Ascending aorta (tissue), 2 donors: ENCODE measurements at places on chromosomes 13 and 19. TPM values are rescaled to one million over a fixed set of nuclear protein-coding genes. Genes with fewer than 3 reads are reported as not detected.

GRCh38 chr13:36357692-36358091, 11.5 kb upstream of the SPART start:
- H3K4me1 ChIP-seq, result peaks cover 3% of the 10 kb centered on the region
- H3K4me3 ChIP-seq, result peak overlapping the region; percentile 8
- no peak overlapping the region for H3K27ac ChIP-seq

FXYD1 gene
- 34.8 TPM for total RNA-seq

MAST1 gene
- total RNA-seq, result 2.0 TPM

DNA sequence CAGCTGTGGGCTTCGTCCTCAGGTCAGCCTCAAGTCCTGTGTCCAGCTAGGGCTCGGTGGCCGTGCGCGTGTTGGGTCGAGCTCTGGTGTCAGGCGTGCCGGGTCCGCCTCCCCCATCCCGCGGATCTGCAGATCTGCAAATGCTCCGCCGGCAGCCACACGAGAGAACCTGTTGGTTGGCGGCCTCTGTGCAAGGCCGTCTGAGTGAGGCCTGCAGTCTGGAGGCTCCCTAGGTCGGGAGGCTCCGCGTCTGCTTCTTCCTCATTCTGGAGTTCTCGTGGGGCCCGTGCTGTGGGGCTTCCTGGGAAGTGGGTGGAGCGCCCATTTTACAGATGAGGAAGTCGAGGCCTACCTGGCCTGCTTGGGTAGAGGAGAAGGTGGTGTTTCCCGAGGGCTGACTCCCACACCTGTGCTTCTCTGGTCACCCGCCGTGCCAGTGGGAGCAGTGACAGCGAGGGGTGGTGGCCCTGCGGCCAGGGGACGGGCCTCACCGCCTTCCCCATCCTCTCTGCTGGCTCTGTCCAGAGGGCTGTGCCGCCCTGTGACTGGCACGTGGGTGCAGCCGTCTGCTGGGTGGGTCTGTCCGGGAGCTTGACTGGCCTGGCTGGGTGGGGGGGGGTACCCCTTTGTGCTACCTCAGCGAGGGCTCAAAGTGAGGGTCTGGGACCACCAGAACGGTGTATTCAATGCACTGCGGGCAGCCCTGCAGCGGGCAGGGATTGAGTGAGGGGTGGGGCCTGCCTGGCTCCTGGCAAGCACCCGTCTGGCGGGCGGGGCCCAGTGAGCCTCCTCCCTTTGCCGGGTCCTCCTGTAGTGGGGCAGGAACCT, 3.3 kb downstream of the CSNK1G2 start:
- no peak overlapping the region for H3K27ac ChIP-seq
- no peak overlapping the region for H3K4me3 ChIP-seq
- no peak for DNase-seq
- H3K4me1 ChIP-seq, result peaks cover 14% of the 10 kb centered on the region

RGL3 gene
- 63.2 TPM for total RNA-seq

GRCh38 chr19:30479231-30479630, 107.0 kb downstream of the ZNF536 start:
- no peaks in the 10 kb centered on the region for H3K36me3 ChIP-seq
- H3K27ac ChIP-seq, result no peak overlapping the region
- no peaks in the 10 kb centered on the region for H3K4me1 ChIP-seq

DNA sequence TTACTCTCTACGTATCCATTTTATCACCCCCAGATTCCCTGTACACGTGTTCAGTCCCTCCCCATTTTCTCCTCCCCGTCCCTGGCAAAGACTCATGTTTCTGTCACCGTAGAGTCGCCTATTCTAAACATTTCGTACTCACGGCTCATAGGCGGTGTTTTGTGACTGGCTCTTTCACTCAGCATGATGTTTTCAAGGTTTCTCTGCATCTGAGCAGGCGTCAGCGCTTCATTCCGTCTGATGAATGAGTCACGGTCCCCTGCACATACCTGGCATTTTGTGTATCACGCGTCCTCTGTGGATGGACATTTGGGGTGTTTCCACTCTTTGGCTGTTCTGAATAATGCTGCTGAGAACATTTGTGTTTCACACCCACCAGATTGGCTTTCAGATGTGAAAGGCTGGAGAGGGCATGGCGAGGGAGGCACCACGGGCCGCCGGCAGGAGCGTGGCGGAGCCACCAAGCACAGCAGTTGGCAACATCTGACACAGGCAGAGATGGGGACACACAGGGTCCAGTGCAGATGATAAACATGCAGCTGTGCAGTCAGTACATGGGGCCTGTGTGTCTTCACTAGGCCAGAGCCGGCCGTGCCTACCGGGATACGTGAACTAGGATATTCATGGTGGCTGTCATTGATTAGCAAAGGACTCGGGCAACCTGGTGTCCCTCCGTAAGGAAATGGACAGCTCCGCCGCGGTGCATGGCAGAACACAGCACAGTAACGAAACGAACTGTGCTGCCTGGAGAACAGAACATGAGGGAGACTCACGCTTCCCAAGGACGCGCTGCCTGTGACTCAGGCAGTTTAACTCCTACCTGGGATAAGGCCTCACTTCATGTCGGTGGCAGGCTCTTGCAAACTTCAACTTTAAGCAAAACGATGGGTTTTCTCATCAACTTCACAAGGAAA, 117.2 kb downstream of the ATP11A start:
- DNase-seq, result no peak
- H3K4me3 ChIP-seq, result no peak overlapping the region
- peaks cover under 1% of the 10 kb centered on the region for H3K36me3 ChIP-seq
- no peak overlapping the region for H3K27ac ChIP-seq
- H3K27me3 ChIP-seq, result no peaks in the 10 kb centered on the region

DNA sequence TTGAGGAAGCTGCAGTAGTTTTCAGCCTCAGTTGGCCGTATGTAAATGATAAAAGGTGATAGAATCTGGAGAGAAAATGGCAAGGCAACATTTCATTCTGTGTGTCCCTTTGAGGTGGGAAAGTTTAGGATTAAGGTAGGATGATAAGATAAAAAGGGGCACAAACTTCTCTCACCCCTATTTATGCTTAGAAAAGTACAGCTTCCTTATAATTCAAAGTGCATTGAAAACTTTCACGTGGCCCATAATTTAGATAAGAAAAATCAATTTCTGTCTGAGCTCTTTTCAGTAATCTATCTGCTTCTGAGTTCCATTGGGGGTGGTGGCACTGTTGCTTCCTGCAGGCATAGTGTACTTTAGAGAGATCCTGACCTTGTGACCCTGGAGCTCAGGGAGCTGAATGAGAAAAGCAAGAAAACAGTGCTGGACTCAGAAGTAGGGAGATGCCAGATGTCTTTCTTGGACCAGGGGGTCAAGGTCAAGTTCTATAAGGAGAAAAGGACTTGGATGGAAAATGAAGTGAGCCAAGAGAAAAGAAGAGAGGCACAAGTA, 187.3 kb downstream of the NDFIP2 start:
- no peaks in the 10 kb centered on the region for H3K4me1 ChIP-seq
- no peaks in the 10 kb centered on the region for H3K36me3 ChIP-seq
- no peak overlapping the region for H3K27ac ChIP-seq
- no peaks in the 10 kb centered on the region for H3K27me3 ChIP-seq
- DNase-seq, result no peak

ADAMTSL5 gene
- 0.43 TPM for total RNA-seq

GRCh38 chr13:59885076-59885475, 278.7 kb downstream of the DIAPH3 start:
- no peak overlapping the region for H3K27ac ChIP-seq
- no peak for DNase-seq

DNA sequence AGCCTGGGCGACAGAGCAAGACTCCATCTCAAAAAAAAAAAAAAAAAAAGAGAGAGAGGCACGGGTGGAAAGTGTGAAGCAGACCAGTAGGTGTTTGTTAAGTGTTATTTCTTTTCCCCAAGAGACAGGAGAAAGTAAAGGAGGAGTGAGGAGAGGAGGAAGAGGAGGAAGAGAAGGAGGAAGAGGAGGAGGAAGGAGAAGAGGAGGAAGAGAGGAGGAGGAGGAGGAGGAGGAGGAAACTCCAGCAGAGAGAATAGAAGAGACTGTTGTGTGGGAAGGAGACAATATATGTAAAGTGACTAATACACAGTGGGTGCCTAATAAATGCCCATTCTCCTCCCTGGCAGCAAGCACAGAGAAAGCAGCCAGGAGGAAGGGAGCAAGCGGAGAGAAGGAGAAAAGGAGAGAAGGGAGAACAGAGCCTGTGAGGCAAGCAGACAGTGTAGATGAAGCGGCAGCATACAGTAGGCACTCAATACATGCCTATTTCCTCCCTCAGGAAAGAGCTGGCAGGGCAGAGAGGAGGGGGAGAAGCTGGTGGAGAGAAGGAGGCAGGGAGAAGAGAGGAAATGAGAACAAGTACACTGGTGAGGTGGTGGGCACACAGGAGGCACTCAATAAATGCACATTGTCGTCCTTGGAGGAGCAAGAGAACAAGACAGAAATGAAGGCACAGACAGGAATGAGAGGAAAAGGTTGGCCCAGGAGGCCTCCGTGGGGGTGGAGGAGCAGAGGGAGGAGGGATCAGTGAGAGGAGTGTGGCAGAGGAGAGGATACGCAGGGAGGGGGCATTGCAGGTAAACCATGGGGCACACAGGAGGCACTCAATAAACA, 16.6 kb downstream of the JOSD2 start:
- no peak overlapping the region for H3K27ac ChIP-seq
- H3K27me3 ChIP-seq, result no peaks in the 10 kb centered on the region
- no peaks in the 10 kb centered on the region for H3K36me3 ChIP-seq
- no peak overlapping the region for H3K4me3 ChIP-seq
- no peak for DNase-seq

GRCh38 chr19:873084-873483, 13.6 kb downstream of the CFD start:
- H3K4me3 ChIP-seq, result no peak overlapping the region
- no peaks in the 10 kb centered on the region for H3K27me3 ChIP-seq
- DNase-seq, result no peak
- peaks cover 4% of the 10 kb centered on the region for H3K4me1 ChIP-seq

DNA sequence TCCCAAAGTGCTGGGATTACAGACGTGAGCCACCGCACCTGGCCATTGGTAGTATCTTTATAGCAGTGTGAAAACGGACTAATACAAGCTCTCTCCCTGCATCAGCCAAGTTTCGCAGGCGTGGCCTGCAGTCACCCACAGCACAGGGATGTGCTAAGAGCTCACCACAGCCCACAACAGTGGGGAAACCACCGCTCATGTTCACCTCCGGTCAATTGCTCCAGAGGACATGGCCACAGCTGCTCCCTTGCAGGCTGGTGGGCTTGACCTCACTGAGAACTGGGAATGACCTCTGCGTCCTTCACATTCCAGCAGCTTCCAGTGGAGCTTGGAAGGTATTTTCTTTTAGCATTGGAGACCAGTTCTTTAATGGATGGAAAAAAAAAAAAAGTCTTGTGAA, 156.4 kb downstream of the KCTD15 start:
- H3K27ac ChIP-seq, result no peak overlapping the region
- no peaks in the 10 kb centered on the region for H3K27me3 ChIP-seq
- H3K36me3 ChIP-seq, result no peaks in the 10 kb centered on the region

STOML3 gene
- not detected for total RNA-seq

DNA sequence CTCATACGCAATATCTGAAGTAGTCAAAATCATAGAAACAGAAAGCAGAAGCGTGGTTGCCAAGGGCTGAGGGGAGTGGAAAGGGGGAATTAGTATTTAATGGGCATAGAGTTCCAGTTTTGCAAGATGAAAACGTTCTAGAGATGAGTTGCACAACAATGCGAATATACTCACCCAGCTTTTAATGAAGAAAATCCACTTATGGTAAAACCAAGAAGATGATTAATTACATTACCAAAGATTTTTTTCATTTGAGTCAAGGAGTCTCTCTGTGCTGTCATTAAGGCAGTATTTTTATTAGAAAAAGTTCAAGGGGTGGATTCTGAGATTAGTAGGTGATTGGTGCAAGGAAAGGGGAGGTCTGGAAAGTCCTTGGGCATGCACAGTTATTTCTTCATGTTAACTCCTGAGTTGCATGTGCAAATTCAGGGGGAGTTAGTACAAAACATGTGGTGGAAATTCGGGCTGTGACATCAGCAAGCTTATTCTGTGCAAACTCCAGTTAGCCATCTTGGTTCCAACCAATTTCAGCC, 6.9 kb upstream of the CBY2 start:
- H3K4me1 ChIP-seq, result no peaks in the 10 kb centered on the region
- no peak overlapping the region for H3K27ac ChIP-seq
- no peaks in the 10 kb centered on the region for H3K36me3 ChIP-seq
- H3K27me3 ChIP-seq, result no peaks in the 10 kb centered on the region

GRCh38 chr13:50229960-50230661, 214.9 kb downstream of the KCNRG start:
- no peak overlapping the region for H3K27ac ChIP-seq
- H3K36me3 ChIP-seq, result no peaks in the 10 kb centered on the region
- no peak for DNase-seq
- no peak overlapping the region for H3K4me3 ChIP-seq

LRRC63 gene
- total RNA-seq, result not detected

GRCh38 chr13:24050796-24051715, 109.5 kb upstream of the SPATA13 start:
- DNase-seq, result no peak
- H3K27ac ChIP-seq, result peak overlapping the region; percentile 28
- H3K36me3 ChIP-seq, result no peaks in the 10 kb centered on the region

DNA sequence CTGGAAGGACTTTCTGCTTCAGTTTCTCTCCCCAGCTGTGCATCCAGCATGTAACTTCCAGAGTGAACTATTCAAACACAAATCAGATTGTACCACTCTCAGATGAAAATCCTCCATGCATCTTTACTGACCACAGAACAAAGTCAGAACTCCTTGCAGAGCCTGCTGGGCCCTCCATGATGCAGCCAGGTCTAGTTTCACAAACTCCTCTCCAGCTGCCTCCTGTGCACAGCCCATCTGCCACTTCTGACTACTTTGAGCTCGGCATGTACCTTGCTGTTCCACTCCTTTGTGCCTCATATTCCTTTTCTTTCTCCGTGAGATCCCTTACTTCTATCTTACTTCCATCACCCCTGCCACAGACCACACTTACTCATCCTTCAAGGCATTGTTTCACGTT, 31.4 kb downstream of the NALCN start:
- no peaks in the 10 kb centered on the region for H3K36me3 ChIP-seq
- no peaks in the 10 kb centered on the region for H3K27me3 ChIP-seq
- no peak for DNase-seq
- no peak overlapping the region for H3K4me3 ChIP-seq

GRCh38 chr13:52105841-52106240, 23.0 kb downstream of the NEK5 start:
- no peak overlapping the region for H3K4me3 ChIP-seq
- no peaks in the 10 kb centered on the region for H3K4me1 ChIP-seq
- no peaks in the 10 kb centered on the region for H3K27me3 ChIP-seq

DNA sequence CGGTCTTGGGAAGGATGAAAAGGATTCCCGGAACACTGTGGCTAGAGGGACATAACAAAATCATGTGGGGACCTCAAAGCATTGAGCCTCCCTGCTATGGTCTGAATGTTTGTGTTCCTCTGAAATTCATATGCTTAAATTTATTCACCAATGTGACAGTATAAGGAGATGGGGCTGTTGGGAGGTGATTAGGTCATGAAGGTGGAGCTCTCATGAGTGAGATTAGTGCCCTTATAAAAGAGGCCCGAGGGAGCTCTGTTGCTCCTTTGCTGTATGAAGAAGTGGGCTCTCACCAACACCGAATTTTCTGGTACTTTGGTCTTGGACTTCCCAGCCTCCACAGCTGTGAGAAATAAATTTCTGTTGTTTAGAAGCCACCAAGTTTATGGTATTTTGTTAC, 26.1 kb upstream of the DGKH start:
- no peak for DNase-seq
- H3K27me3 ChIP-seq, result no peaks in the 10 kb centered on the region
- H3K27ac ChIP-seq, result no peak overlapping the region
- H3K4me3 ChIP-seq, result no peak overlapping the region
- no peaks in the 10 kb centered on the region for H3K4me1 ChIP-seq

NTF4 gene
- not detected for total RNA-seq
